ENCODE measurements at places on chromosomes 1 and 21.

DNA sequence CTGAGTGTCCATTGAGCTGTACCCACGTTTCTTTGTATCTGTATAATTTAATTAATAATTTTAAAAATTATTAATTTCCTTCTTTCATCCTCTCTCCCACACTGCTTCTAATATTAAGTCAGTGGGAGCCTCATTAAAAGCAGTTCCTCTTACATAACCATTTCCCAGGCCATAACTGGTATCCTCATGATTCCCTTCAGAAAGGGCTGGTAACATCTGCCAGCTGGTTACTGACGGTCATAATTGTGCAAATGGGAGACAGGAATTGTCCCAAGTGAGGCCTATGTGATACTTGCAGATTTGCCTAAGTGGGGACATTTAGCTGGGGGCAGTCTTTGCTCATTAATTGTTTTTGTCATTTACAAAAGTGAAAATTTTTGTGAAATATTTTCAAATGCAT, 69.0 kb upstream of the SPAG17 start:
- no peak for DNase-seq

GRCh38 chr1:165441166-165441880, 3.6 kb downstream of the RXRG start:
- DNase-seq = no peak

DNA sequence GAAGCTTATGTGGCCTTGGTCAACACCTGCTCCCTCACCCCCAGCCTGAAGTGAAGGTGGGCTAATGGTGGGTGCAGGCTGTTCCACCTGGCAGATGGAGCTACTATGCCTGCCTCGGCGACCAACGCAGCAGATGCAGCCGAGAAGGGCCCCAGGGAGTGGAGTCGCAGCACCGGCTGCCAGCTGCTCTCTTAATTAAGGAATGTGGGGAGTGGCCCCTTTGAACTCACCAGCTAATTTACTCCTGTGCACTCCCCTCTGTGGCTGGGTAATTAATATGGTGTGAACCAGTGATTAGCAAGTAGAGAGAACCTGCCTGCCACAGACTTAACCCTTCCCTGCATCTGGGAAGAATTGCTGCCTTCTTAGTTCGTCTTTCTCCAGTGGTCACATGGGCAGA, 3.3 kb upstream of the SLAMF8 start:
- DNase-seq = no peak

DNA sequence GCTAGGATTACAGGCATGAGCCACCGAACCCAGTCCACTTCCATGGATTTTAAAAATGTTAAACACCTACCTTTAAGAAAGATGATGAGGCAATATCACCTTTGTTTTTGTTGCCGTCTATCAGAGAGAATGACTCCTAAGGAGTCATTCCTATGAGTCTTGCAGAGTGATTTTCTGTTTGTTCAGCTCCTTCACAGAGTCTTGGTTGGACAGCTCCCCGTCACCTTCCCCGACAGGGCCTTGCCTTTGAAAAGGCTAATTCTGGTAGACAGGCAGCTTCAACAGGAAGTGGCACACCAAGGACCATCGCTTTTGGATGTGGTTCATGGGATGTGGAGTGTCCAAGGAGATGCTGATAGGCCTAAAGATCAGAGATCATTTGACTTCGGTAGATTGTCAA, 17.5 kb downstream of the ZBTB18 start:
- no peak for DNase-seq

DNA sequence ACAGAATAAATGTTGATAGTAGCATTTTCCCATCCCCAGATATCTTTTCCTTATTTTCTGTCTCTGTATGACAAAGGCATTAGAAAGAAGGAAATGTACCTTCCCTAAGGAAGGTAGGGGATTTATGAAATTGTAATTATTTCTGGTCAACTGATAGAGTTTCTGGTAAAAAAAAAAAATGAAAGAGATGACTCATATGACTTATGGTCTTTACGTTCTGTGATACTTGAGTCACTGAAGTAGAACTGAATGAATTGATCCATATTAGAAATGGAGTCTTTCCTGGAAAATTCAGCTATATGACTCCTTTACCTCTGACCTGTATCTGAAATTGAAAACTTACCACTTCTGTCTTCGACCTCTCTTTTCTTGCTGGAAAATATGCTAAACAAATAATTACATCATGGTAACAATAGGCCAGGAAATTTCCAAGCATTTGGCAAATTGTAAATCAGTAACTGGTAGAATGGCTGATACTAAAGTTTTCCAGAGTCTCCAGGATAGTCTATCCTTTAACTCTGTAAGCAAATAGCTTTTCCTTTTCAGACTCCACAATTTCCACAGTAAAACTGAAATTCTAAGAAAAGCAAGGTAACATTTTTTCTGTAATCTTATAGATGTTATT, 364.3 kb upstream of the PTBP2 start:
- DNase-seq = no peak

DNA sequence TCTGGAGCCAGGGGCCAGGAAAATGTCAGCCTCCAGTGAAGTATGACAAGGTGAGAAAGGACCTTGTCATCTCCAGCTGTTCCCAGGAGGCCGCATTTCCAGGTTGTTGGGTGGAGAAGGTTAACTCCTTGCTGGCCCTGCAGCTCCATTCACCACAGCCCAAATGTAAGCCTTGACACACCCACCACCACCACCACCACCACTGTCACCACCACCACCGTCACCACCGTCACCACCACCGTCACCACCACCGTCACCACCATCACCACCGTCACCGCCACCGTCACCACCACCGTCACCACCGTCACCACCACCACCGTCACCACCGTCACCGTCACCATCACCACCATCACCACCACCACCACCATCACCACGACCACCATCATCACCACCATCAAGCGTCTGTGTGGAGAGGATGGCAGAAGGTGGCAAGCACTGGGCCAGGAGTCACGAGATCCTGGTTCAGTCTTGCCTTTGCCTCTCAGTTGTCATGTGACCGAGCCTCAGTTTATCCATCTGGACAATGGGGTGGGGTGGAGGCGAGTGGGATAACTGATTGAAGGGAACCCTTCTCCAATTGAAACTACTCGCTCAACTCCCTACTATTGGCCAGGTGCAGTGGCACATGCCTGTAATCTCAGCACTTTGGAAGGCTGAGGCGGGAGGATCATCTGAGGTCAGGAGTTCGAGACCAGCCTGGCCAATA, 21.2 kb upstream of the FAM131C start:
- no peak for DNase-seq

Data from stimulated activated CD8-positive, alpha-beta memory T cell treated with anti-CD3 and anti-CD28 coated beads, Interleukin-4, amount 100 ng/mL, for 4 hours (primary cell).